ENCODE measurements at places on chromosomes 1 and 21. TPM values are rescaled to one million over a fixed set of nuclear protein-coding genes. Genes with fewer than 3 reads are reported as not detected.

DNA sequence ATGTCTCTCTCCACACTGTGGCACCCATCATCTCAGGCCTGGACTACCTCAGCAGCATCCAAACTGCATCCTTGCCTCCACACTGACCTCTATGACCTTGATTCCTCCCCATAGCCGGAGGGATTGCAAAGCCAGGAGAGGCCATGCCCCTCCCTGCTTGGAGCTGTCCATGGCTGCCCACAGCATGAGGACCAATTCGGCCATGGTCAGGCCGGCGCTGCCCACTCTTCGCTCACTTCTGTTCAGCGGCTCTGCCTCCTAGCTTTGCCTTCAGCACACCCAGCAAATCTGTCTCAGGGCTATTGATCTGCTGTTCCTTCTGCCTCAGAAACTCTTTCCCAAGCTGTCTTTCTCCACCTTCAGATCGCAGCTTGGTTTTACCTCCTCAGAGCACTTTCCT lies 94.5 kb downstream of the TNR start:
- DNase-seq: no peak

- no peak for DNase-seq
Observed at GRCh38 chr1:168085401-168085872, 51.3 kb downstream of the GPR161 start.

GRCh38 chr1:65493802-65494201 lies 73.3 kb downstream of the LEPR start:
- no peak for DNase-seq

- DNase-seq: no peak
Observed at GRCh38 chr1:55095095-55095494, 55.7 kb downstream of the PCSK9 start.

Gene LGR6
- 0.69 TPM for total RNA-seq

Gene DENND2C
- total RNA-seq: 0.88 TPM

Gene NCF2
- total RNA-seq: 22.6 TPM

Gene C2CD4D
- 4.4 TPM for total RNA-seq
